ENCODE measurements at places on chromosomes 3 and 15.

GRCh38 chr3:166582236-166582635 is 745.0 kb upstream of the BCHE start:
- H3K27me3 ChIP-seq, result no peaks in the 10 kb centered on the region
- no peaks in the 10 kb centered on the region for H3K36me3 ChIP-seq
- H3K4me3 ChIP-seq, result no peak overlapping the region
- no peak overlapping the region for H3K27ac ChIP-seq
- DNase-seq, result no peak

DNA sequence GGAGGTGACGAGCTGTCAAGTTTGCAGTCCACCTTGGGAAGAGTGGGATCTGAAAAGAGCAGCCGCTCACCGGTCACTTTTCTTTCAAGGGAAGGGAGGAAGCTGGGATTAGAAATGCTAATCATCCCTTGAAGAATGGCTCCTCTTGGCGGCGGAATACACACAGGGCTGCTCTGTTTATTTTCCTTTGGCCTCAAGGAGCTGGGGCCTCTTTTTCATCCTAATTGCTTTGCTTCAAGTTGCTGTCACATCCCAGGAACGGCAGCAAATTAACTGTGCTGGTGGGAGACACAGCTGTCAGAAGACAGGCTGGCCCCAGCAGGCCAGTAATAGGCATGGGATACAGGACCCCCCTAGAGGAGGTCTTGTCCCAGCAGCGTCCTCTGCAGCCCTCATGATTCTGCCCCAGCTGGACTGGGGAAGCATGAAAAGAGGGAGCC is 6.7 kb downstream of the KBTBD13 start:
- no peaks in the 10 kb centered on the region for H3K4me1 ChIP-seq
- H3K27me3 ChIP-seq, result no peaks in the 10 kb centered on the region

DNA sequence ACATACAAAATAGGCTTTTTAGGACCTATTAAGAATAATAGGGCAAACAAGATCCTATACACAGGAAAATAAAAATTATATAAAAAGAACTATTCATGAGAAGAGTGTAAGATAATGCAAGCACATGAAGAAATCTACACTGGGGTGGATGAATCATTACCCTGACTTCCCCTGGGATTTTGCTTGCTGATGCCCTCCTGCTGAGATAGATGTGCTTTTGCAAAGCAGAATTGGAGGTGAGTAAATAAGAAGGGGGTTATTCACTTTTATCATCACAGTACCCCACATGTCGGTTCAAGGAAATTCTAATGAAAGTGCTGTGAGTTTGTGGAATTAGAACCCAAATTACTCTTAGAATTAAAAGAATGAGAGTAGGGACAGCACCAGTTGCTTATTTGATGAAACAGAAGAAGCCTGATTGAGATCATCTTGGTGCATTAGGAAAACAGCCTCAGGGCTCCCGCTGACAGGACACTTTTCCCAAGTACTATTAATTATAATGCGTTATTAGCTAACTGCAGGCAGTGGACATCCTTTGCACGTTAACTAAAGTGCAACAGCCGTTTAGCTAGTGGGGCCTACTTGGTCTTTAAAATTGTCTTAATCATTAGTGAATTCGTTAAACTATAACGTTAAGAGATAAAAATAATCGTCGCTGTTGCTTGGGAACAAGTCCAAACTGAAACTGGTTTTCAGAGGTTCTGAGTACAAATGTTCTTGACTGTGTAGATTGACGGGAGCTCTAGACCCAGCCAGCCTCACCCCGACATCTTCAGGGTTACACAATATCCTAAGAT is 48.4 kb downstream of the SLC2A2 start:
- no peaks in the 10 kb centered on the region for H3K27me3 ChIP-seq
- H3K27ac ChIP-seq, result no peak overlapping the region
- H3K36me3 ChIP-seq, result no peaks in the 10 kb centered on the region
- H3K4me1 ChIP-seq, result no peaks in the 10 kb centered on the region

GRCh38 chr3:113825090-113825489 is 13.5 kb upstream of the GRAMD1C start:
- no peaks in the 10 kb centered on the region for H3K36me3 ChIP-seq
- no peak overlapping the region for H3K27ac ChIP-seq
- DNase-seq, result no peak
- no peak overlapping the region for H3K4me3 ChIP-seq

- H3K36me3 ChIP-seq, result no peaks in the 10 kb centered on the region
- H3K4me3 ChIP-seq, result no peak overlapping the region
- no peaks in the 10 kb centered on the region for H3K27me3 ChIP-seq
- H3K4me1 ChIP-seq, result no peaks in the 10 kb centered on the region
- no peak overlapping the region for H3K27ac ChIP-seq
Measured at GRCh38 chr3:179853176-179853575, 183.6 kb downstream of the PEX5L start.

DNA sequence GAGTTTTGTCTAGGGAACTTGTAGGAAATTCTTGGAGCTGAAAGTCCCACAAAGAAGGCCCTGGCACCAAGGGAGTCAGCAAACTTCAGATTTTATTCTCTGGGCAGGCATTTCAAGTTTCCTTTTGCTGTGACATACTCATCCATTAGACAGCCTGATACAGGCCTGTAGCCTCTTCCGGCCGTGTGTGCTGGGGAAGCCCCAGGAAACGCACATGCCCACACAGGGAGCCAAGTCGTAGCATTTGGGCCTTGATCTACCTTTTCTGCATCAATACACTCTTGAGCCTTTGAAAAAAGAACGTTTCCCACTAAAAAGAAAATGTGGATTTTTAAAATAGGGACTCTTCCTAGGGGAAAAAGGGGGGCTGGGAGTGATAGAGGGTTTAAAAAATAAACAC is 15.0 kb downstream of the TIGIT start:
- H3K4me3 ChIP-seq, result no peak overlapping the region
- no peaks in the 10 kb centered on the region for H3K27me3 ChIP-seq
- no peak overlapping the region for H3K27ac ChIP-seq
- H3K36me3 ChIP-seq, result no peaks in the 10 kb centered on the region

DNA sequence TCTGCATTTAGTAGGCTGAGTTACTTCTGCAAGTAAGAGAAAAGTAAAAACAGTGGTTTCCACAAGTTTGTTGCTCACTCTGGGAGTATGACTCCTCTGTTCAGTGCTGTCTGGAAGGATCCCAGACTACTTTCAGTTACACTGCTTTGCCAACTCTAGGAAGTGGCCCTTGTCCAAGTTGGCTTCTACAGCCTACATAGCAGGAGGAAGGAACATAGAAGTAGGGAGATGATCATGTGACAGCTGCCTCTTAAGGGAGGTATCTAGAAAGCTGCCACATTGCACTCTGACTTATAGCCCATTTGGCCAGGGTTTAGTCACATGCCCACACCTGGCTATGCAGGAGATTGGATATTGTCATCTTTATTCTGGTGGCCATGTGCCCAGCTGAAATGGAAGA is 298.1 kb downstream of the NSUN3 start:
- DNase-seq, result peak; percentile 30
- no peak overlapping the region for H3K27ac ChIP-seq
- H3K4me1 ChIP-seq, result peaks cover 2% of the 10 kb centered on the region
- H3K27me3 ChIP-seq, result no peaks in the 10 kb centered on the region
- no peaks in the 10 kb centered on the region for H3K36me3 ChIP-seq

DNA sequence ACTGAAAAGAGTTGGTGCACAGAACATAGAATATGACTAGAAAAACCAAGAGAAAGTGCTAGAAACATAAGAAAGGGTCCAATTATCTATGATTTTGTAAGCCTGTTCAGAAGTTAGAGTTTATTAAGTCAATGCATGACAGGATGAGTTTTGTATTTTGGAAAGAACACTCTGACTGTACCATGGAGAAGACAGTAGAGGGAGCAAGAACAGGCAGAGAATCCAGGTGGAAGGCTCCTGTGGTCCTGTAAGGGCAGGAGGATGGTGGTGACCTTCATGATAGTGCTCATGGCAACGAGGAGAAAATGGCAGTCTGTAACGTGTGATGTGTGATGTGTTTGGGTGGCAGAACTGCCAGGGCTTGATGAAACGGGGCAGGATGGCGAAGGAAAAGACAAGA is 249.1 kb downstream of the CTNNB1 start:
- no peak overlapping the region for H3K4me3 ChIP-seq
- no peaks in the 10 kb centered on the region for H3K27me3 ChIP-seq
- DNase-seq, result no peak
- no peaks in the 10 kb centered on the region for H3K4me1 ChIP-seq
